Suprapubic skin (tissue), 4 donors: ENCODE measurements at places on chromosomes 1 and 21. TPM values are rescaled to one million over a fixed set of nuclear protein-coding genes. Genes with fewer than 3 reads are reported as not detected.

The GNAT2 gene
- total RNA-seq, result not detected

The CAPN8 gene
- total RNA-seq, result 3.9 TPM

The NBPF20 gene
- total RNA-seq, result 1.6 TPM

The ANGPTL3 gene
- 0.32 TPM for total RNA-seq

The PGBD5 gene
- total RNA-seq, result 0.16 TPM

The ANXA9 gene
- total RNA-seq, result 37.8 TPM

The SDHC gene
- total RNA-seq, result 84.6 TPM

The SGIP1 gene
- total RNA-seq, result 2.8 TPM

The OR2T11 gene
- 0.56 TPM for total RNA-seq

The CFHR2 gene
- total RNA-seq, result not detected

The MCOLN2 gene
- total RNA-seq, result 9.8 TPM

The LRRIQ3 gene
- total RNA-seq, result 0.38 TPM

The HAO2 gene
- total RNA-seq, result 6.8 TPM

The FCRL5 gene
- total RNA-seq, result not detected

The SAMSN1 gene
- 0.89 TPM for total RNA-seq

The OR2L3 gene
- total RNA-seq, result not detected

The CD101 gene
- 3.1 TPM for total RNA-seq

The CNIH3 gene
- 0.62 TPM for total RNA-seq

The AHCYL1 gene
- 49.7 TPM for total RNA-seq

The GJA5 gene
- 2.5 TPM for total RNA-seq

The AQP10 gene
- not detected for total RNA-seq

The MEGF6 gene
- total RNA-seq, result 66.7 TPM

The ZNF362 gene
- 22.8 TPM for total RNA-seq

The PAQR6 gene
- total RNA-seq, result 4.5 TPM

The IGSF3 gene
- total RNA-seq, result 59.2 TPM

The WNT9A gene
- total RNA-seq, result 1.2 TPM

The C21orf91 gene
- total RNA-seq, result 29.0 TPM

The KRTAP13-4 gene
- not detected for total RNA-seq

The DNAJC6 gene
- total RNA-seq, result 3.5 TPM

The GJC2 gene
- 3.6 TPM for total RNA-seq

The RIMS3 gene
- 2.8 TPM for total RNA-seq

The KRTAP19-4 gene
- not detected for total RNA-seq

The SPATA21 gene
- total RNA-seq, result not detected

The ATP5PF gene
- 66.5 TPM for total RNA-seq

The LCE2C gene
- total RNA-seq, result 366 TPM

The TFB2M gene
- 15.0 TPM for total RNA-seq

The GPR153 gene
- total RNA-seq, result 12.7 TPM

The ZNF684 gene
- total RNA-seq, result 1.7 TPM

The DIO1 gene
- not detected for total RNA-seq

The BRDT gene
- total RNA-seq, result not detected

The LAMC2 gene
- total RNA-seq, result 24.2 TPM

The MACO1 gene
- 13.2 TPM for total RNA-seq

The CD160 gene
- not detected for total RNA-seq

The TSNAX gene
- 18.8 TPM for total RNA-seq

The SLAMF8 gene
- 5.5 TPM for total RNA-seq

The IQGAP3 gene
- total RNA-seq, result 2.2 TPM

The PLEKHN1 gene
- total RNA-seq, result 36.1 TPM

The FAM43B gene
- total RNA-seq, result not detected

The GRIK3 gene
- 0.26 TPM for total RNA-seq

The CFAP57 gene
- total RNA-seq, result 0.11 TPM

The TMEM82 gene
- not detected for total RNA-seq

The OR2AK2 gene
- total RNA-seq, result not detected

The TMEM125 gene
- total RNA-seq, result 19.5 TPM

The CLIC6 gene
- 2.8 TPM for total RNA-seq

The DMRTA2 gene
- not detected for total RNA-seq

The MATN1 gene
- total RNA-seq, result not detected

The YIPF1 gene
- total RNA-seq, result 14.9 TPM

The RBM11 gene
- 1.4 TPM for total RNA-seq
